CD4-positive, alpha-beta T cell (primary cell): ENCODE measurements at places on chromosomes 7 and 10.
A peak's percentile ranks its signal among the peaks of the same experiment; 100 is the strongest.

DNA sequence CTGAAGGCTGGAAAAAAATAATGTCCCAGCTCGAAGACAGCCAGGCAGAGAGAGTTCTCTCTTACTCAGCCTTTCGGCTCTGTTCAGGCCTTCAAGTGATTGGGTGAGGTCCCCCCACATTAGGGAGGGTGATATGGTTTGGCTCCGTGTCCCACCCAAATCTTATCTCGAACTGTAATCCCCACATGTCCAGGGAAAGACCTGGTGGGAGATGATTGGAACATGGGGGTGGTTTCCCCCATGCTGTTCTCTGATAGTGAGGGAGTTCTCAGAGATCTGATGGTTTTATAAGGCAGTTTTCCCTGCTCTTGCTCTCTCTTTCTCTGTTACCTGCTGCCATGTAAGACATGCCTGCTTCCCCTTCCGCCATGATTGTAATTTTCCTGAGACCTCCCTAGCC, 36.6 kb upstream of the LEP start:
- DNase-seq = no peak

DNA sequence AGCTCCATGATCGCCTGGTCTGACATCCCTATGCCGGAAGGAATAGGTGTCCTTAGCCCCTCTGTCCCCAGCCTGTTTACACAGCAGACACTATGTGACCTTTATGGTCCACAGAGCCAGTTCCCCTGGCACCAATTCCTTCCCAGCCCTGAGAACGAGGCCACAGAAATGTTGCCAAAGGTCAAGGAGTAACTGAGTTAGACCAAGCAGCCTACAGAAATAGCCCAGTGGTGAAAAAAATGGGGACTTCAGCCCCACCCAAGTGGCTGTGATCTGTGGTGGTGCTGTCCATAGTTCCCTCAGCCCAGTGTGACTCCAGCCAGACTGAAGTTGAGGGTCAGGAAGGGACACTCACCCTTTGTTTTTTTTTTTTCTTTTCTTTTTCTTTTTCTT, 2.5 kb downstream of the PGAM2 start:
- DNase-seq = no peak

GRCh38 chr10:88271761-88272543, 311.2 kb downstream of the RNLS start:
- no peak for DNase-seq

GRCh38 chr10:83371696-83372490, 767.4 kb upstream of the GHITM start:
- DNase-seq = no peak

DNA sequence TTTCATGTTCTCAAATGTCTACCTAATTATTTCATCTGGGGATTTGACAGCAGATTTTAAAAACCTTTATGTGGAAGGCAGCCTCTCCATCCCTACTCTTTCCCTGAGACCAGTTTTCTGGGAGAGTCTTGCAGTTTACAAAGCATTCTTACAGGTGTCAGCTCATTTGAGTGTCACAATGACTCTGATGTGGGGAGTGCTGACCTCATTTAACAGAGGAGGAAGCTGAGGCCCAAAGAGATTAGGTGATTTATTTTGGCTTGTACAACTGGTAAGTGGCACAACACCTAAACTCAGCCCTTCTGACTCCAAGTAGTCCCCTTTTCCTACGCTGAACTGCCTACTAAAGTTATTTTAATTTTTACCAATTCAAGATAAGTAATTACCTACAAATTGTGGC, 33.3 kb upstream of the MAT1A start:
- no peak for DNase-seq

DNA sequence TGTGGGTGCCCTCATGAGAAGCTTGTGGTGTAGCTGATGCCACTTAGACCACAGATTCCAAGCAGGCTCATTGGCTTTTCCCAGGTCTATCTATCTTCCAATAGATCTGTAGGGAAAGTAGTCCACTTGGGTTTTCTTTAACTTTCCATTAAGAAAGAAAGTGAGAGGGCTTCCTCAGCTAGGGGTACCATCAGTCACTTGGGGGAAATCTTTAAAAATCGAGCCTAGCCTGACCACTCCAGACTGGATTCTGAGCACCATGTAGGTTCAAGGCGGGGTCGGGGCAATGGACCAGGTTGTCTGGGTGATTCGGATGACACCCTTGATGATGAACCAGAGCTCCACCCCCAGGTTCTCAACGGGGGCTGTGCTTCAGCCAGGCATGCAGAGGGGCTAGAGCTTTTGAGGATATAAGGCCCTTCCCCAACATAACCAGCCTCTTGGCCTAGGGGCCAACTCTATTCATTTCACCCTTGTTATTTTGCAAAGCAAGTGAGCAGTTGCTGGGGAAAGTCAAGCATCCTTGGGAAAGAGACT, 27.0 kb downstream of the ITPRIP start:
- DNase-seq = no peak

DNA sequence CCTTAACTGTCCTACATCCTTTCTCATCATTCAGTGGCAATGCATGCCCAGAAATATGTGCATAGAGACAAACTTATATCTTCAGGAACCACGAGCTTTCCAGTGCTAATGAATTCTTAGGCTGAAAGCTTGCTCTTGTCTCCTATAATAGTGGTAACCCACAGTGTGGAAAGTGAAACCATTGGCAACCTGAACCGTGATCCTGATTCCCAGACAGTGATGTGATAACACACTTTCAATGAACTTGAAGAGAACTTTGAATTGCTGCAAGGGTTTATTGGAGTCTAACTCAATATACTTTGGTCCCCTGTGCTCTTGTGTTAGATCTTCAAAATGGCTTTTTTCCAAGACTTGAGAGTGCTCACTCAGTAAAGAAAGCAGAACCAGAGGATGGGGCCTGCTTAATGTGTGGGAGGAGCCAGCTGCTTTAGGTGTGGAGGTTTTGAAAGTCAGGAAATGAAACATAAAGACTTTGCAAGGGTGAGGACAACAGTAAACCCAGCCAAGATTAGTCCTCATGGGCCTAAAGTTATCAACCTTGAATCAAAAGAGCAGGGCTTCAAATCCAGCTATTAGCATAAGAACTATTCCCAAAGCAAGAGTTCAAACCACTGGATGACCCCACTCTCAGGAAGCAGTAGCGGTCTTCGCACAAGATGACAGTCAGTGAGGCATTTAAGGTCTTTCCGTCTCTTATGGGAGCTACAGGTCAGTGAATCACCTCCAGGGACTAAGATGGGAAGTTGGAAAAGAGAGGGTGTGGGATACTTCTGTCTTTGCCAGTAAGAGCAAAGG, 332.4 kb upstream of the NRP1 start:
- DNase-seq = no peak

DNA sequence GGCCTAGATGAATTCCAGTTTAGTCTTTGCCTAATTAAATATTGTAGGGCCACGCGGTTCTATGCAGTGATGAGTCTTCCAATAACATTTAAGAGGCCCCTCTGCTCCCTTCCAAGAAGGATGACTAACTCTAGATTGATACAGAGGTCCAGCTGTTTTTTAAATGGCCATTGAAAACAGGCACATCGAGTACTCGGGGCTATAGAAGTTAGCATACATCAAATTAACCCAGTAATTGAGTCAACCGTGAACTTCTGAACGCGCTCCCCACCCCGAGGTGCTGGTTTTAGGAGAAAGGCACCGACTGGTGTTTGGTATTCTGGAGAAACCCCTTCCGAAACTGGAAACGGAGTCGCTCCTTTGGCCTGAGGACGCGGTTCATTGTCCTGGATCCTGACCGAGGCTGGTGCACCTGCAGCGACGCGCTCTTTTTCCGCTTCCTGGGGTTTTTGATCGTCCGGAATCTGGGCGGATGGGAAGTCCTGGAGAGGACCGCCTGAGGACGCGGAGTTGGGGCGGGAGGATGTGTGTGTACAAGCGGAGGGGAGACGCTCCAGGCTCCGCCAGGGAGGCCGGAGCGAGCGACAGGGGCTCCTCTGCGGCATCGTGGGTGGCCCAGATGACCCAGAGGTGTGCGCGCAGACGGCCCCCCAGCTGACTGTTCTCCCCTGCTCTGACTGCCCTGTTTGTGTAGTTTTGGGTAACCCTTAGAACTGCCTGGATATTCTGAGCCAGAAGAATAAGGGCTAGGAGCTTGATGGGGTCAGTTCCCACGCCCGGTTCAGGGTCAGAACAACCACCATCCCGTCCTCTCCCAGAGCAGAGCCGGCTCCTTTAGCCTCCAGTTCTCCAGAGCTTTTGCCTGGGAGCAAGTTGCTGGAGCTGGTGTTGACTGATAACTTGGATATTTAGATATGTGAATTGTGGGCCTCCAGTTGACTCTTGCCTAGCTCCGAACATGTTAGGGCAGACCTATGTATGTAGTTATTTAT, 711 bp downstream of the FAM221A start:
- peak; percentile 17 for DNase-seq

DNA sequence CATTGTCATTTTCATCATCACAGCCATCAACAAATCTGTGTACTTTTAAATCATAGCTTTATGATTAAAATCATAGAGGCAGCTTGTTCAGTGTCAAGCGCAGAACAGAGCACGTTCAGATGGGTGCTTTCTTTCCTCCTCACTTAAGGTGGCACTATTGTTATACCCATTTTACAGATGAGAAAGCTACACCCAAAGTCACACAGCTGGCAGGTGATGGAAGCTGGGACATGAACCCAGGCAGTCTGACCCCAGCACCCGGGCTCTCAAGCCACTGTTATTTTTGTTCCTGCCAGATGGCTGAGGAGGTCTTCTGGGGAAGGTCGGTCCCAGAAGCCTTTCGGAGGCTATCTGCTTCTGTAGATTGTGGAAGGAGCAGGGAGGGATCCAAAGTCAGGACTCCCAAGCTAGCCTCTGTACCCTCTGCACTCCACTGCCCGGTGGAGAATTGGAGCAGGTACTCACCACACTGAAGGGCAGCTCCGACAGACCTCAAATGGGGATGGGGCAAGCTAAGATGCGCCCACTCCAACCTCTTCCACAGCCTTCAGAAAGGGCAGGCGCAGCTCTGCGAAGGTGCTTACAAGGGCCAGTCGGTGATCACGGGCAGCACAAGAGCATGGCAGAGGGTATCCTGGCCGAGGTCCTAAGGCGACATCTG, 610 bp downstream of the AVPI1 start:
- no peak for DNase-seq

DNA sequence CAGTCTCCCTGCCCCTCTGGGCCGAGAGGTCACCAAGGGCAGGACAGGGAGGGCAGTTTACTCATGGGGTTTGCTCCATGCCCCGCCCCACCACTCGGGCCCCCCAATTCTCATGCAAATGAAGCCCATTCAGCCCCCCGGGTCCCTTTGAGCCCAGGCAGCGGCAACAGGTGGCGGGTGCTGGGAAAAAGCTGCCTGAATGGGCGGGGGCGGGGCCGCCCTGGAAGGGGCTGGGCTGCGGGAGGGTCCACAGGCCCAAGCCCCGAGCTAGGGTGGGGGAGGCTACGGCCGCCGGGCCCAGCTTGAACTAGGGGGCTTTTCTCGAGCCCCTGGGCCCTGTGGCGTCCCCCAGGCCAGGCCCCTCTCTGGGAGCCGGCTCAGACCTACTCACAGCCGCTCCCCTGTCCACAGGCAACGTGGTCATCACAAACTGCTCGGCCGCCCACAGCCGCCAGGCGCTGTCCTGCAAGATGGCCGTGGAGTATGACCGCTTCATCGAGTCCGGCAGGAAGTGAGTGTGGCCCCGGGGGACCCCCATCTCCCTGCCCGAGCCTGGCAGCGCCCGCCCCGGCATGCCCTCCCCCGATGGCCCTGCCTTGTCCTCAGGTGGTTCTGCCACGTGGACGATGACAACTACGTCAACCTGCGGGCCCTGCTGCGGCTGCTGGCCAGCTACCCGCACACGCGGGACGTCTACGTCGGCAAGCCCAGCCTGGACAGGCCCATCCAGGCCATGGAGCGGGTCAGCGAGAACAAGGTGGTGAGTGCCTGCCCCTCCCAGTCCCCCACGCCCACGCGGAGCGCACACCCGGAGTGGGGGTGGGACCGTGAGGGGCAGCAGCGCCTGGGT, 5.5 kb downstream of the LFNG start:
- DNase-seq = no peak

- no peak for DNase-seq
Measured at GRCh38 chr10:31090894-31091607, 59.4 kb upstream of the ZNF438 start.

DNA sequence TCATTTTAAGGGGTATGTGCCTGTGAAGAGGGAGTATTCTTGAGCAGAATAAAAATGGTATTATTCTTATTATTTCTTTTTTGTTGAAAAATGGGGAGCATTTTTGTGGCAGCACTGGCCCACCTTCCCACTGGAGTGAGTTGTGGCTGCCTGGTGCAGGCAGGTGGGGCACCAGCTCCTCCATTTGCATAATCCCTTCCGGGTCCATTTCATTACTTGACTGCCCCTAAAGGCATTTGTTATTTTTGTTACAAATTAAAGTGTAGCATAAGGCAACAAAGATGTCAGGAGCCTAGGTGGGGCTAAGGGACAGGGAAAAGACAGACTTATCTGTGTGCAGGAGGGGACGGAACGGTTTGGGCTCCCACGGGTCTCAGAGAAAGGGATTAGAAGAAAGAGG, 26.8 kb downstream of the GOLGA7B start:
- DNase-seq = no peak

- no peak for DNase-seq
Measured at GRCh38 chr7:70520611-70521010, 611.3 kb upstream of the GALNT17 start.

GRCh38 chr7:75572814-75573213, 80.7 kb downstream of the SPDYE5 start:
- DNase-seq = no peak
